Stimulated activated CD8-positive, alpha-beta memory T cell treated with anti-CD3 and anti-CD28 coated beads, Interleukin-4, amount 100 ng/mL, for 4 hours (primary cell): ENCODE measurements at places on chromosomes 4 and X.

- DNase-seq, result no peak
Observed at GRCh38 chr4:7411896-7412553, 22.7 kb downstream of the PSAPL1 start.

DNA sequence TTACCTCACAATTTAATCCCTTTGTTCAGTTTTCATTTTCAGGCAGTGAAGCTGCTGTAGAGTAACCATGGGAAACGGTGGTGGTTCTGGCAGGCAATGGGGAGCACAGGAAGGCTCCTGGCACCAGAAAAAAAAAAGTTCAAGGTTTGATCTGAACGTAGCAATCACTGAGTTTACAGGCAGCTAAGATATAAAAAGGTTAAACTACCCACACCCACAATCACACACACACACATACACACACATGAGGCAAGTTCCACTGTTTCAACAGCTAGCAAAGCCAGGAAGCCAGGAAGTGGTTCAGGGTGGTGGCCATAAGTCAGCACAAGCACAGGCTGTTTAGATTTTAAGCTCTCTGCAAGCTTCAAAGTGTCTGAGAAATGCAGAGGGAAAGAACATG lies at the start of gene SULT1B1:
SULT1B1 (minus strand) TSS at position 166 of the 400 bp plus-strand sequence. CDS start 5,403 bp downstream, outside the sequence.
- DNase-seq, result no peak

- DNase-seq, result no peak
Observed at GRCh38 chr4:7701866-7702649, 237.6 kb downstream of the AFAP1 start.

DNA sequence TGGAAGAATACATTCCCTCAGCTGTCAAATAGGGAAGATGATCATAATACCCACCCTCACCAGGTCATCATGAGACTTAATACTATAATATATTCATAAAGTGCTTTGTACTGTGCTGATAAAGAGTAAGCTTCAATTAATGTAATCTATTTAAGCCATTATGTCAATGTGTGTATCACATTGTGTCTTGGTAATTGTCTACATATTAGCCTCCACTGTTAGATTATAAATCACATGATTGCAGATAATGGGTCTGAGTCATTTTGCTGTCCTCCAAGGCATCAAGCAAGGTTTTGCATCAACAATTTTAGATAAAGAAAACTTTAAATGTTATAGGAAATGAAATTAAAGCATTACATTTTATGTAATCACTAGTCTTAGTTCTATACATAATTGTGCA lies 45.2 kb upstream of the CEP135 start:
- DNase-seq, result no peak

GRCh38 chrX:12979616-12980015 lies 4.7 kb downstream of the TMSB4X start:
- no peak for DNase-seq
